ENCODE measurements at places on chromosomes 3 and 15.

GRCh38 chr3:15368561-15369135 is 36.3 kb upstream of the SH3BP5 start:
- DNase-seq = no peak

- DNase-seq = no peak
These were observed 872 bp downstream of the DLEC1 start for GRCh38 chr3:38039899-38040261.

- DNase-seq = no peak
These were observed 232.4 kb downstream of the NFKBIZ start for GRCh38 chr3:102081572-102082289.

- no peak for DNase-seq
These were observed 88.6 kb upstream of the ZNF385D start for GRCh38 chr3:21839592-21839991.

DNA sequence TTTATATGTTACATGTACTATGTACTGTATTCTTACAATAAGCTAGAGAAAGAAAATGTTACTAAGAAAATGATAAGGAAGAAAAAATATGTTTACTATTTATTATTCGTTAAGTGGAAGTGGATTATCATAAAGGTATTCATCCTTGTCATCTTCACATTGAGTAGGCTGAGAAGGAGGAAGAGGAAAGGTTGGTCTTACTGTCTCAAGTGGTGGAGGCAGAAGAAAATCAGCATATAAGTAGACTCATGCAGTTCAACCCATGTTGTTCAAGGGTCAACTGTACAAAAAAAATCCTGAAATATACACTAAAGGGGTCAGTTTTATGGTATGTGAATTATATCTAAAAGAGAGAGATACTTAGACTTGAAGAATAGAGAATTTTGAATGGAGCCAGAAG is 5.7 kb downstream of the HMG20A start:
- DNase-seq = no peak

DNA sequence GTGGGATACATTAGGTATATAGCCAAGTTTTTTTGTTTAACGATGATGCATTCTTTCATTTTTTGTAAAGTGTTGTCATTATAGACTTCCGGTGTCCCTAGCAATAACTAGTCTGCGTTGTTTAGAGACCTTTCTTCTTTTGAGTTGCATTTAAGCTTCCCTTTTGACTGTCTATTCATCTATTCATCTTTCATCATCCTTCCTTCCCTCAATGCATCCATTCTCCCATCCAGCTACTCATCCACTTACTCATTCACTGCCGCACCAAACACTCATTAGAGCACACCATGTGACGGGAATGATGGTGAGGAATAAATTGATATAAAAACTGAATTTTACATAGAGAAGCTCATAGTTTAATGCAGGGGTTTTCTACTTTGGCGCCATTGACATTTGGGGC is 32.9 kb downstream of the OR4F15 start:
- DNase-seq = no peak

GRCh38 chr15:50182219-50183013 is 420 bp downstream of the SLC27A2 start:
- no peak for DNase-seq

- DNase-seq = no peak
These were observed 121.3 kb downstream of the THRB start for GRCh38 chr3:24373198-24373959.

GRCh38 chr3:44198284-44199269 is 43.1 kb upstream of the TOPAZ1 start:
- DNase-seq = peak; percentile 52

Measured in D721Med (cell line).